ENCODE measurements at places on chromosomes 2 and 18. TPM values are rescaled to one million over a fixed set of nuclear protein-coding genes. Genes with fewer than 3 reads are reported as not detected.

DNA sequence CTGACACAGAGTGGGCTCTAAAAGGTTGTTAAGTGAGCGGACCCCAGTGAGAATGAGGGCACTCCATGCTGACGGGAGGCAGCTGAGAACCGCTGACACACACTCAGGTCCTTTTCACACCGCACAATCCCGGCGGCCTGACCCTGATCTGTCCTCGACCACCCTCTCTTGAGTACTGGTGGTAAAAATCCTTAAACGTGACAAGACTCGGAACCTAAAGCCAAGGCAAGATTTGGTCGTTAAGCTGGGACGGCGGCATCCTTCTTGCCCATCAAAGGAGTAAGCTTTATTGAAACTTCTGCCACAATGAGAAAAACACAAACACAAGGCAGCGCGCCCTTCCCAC is 569 bp downstream of the TMX3 start:
- H3K27me3 ChIP-seq = no peaks in the 10 kb centered on the region
- H3K36me3 ChIP-seq = peaks cover 16% of the 10 kb centered on the region
- H3K27ac ChIP-seq = peak overlapping the region; percentile 73
- peaks cover 40% of the 10 kb centered on the region for H3K4me1 ChIP-seq
- H3K4me3 ChIP-seq = peak overlapping the region; percentile 77

DNA sequence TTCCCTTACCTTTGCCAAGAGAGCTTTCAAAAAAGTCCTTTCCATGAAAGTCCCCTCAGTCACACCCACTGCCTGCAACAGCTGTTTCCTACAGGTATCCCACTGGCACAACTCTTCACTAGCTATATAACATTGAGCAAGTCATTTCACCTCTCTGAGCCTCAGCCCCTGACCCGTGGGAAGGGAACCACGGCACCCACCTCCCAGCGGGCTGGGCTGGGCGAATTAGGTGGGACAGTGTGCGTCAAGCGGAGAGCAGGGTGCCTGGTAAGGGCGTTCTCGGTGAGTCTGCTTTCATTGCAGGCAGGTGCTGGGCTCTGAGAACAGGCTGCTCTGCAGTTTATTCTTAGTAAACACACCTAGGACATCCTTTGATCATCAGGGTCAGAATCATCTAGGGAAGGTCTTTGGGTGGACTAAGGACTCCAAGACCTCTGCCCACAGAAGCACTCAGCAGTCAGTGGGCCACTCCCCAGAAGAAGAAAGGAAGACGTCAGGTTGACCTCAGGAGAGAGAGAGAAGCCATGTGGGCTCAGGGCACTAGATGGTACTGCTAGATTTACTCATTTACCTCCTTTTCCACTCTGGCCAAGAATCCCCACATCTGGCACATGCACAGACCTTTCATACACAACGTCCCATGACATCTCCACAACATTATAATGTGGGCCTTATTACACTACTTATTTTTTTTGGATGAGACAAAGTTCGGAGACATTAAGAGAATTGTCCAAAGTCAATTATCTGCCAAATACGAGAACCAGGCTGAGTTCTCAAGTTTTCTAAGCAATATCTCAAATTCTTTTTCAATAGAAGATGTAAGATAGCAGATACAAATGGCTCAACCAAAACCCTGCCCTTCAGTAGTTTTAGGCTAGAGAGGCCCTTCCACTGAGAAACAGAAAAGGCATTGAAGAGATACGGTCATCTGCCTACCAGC is 79.9 kb downstream of the GALNT14 start:
- no peaks in the 10 kb centered on the region for H3K27me3 ChIP-seq
- no peak overlapping the region for H3K27ac ChIP-seq
- no peak for DNase-seq
- no peak overlapping the region for H3K4me3 ChIP-seq

DNA sequence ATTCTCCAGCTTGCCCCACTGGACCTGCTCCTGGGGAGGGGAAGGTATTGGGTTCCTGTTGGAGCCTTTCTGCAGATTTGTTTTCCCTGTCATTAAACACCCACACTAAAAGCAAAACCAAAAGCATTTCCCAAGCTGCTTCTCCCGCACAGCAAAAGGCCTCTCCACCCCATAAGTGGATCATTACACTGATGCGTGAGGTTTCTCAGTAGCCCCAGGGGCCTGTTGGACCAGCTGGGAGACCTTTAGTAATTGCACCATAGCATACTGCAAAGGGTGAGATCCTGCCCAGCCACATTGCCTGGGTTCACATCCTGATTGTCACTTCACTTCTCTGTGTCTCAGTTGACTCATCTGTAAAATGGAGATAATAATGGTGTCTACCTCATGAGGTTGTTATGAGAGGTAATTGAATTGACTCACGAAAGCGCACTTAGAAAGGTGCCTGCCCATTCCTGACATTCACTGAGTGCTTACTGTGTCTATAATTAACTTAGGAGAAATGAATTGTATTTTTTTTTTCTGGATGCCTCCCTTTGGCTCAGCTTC is 43.9 kb downstream of the TOGARAM2 start:
- no peaks in the 10 kb centered on the region for H3K27me3 ChIP-seq
- DNase-seq = no peak
- no peaks in the 10 kb centered on the region for H3K36me3 ChIP-seq
- H3K27ac ChIP-seq = no peak overlapping the region

The CEBPZOS gene
- 41.3 TPM for polyA plus RNA-seq

All from CD4-positive, alpha-beta memory T cell (primary cell).